ENCODE measurements at places on chromosomes 16 and 17.

DNA sequence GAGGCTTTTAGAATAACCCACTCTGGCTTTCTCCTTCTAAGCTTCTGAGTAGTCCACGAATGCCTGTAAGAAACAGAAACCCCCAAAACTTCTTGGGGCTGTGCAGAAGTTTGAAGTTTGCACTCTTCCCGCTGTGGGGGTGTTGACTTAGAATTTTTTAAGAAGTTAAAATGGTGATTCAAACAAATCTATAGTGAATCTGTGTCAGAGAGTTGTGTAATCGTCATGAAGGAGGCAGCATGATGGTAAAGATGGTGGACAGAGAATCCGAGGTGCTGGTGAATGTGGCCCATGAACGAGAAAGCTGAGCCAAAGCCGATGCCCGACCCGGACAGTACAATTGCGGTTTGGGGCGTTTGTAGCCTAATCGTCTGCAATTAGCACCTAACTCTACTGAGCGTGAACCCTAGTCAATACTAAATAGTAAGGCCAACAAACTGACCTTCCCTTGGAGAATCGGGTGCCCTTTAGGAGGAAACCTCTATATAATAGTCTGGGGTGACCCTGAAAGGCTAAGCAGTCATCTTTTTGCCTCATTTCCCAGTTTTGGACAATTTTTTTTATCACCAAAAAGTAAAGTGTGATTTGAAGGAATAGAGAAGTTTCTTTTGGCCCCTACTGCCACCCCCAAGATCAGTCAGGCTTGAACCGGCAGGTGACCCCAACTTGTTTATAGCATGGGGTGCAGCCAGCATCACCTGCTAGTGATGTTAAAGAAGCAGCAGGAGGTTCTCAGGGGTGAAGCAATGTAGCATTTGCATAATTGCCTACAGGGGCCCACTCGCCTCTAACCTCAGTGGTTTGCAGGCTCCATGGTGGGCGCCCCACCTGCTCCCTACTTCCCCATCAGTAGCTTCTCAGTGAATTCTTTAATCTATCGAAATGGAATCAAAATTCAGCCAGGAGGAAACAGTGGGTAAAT lies 11.2 kb downstream of the IRF8 start:
- no peak for DNase-seq

DNA sequence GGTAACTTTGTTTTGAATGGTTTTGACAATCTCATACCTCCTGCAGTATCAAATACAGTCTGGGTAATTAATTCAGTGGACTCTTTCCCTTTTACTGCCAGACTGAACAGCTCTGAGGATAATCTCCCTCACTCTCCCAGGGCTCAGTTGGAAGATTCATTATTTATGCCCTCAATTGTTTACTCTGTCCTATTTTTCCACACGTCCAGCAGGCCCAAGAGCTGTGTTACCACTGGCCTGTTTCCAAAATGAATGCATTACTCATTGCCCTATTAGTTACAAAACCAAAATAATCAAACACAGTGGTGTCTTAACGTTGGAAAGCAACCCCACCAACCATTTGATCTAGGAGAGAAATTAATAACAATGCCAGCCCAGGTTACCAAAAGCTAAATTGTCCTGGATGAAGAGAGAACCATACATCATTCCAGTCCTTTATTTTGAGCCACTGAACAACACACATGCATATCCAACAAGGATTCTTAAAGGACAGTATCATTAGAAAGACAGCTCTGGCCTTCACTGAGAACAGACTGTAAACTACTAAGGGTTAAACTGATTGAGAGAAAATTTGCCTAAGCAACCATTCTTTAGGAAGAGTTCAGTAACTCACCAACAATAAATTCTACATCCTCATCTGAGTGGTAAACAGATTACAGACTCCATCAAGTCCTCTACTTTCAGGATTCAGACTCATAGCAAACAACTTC lies 34.5 kb downstream of the FAM222B start:
- no peak for DNase-seq

- DNase-seq: no peak
Measured at GRCh38 chr17:13558588-13558987, 43.1 kb downstream of the HS3ST3A1 start.

GRCh38 chr17:74893936-74894671 lies 671 bp upstream of the FADS6 start:
- DNase-seq: no peak

- peak; percentile 74 for DNase-seq
Measured at GRCh38 chr17:35022536-35023063, 40.9 kb downstream of the RFFL start.

GRCh38 chr16:85139881-85140339 lies 27.6 kb upstream of the CIBAR2 start:
- no peak for DNase-seq

- no peak for DNase-seq
Measured at GRCh38 chr16:75552951-75553350, 3.1 kb downstream of the TMEM231 start.

- DNase-seq: no peak
Measured at GRCh38 chr17:33955461-33955860, 299.6 kb upstream of the CCL2 start.

DNA sequence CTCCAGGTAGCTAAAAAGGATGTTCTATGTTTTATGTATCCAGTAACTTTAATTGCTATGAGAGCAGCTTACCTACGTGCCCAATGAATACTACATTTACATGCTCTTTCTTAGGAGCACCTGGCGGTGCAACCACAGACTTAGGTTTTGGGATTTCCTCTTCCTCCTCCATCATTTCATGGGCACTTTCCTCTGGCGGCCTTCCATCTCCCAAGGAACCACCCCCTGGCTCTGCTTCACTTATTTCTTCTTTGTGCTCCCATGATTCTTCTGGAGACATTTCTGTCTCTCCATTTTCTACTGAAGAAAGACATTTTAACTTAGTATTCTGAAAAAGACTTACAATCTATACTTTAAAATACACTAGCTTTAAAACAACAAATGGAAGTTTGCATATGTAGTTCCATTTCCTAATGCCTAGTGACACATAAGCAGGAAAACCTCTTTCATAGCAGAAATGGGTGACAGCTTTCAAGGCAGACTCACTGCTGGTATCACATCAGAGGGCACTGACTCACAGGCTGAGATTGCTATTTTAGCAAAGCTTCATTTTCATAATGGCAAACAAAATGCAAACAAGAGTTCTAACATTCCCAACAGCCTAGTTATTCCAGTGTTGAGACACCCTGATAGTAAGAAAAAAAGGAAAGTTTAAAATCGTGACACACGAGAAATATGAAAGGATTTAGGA lies 19.1 kb downstream of the GSPT1 start:
- DNase-seq: no peak

GRCh38 chr16:58057121-58057520 lies 31.6 kb downstream of the MMP15 start:
- DNase-seq: no peak

GRCh38 chr16:58582971-58583765 lies 46.5 kb downstream of the CNOT1 start:
- DNase-seq: peak; percentile 10

GRCh38 chr17:54196751-54197150 lies 374.0 kb downstream of the KIF2B start:
- no peak for DNase-seq

DNA sequence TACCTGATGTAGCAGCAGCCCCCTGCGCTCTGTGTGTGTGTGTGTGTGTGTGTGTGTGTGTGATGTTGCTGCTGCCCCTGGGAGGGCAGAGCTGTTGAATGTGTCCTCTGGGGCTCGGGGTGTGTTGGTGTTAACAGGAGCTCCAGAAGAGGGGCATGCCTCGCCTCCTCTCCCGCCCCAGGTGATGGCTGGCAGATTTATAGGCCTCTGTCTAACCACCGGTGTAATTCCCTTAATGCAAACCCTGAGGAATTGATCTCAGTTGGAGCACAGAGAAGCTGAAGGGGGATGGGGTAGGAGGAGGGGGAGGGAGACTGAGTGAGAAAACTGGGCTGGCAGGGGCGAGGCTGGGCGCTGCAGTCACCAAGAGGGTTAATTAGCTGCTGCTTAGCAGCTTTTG lies 10.0 kb downstream of the CACNA1G start:
- no peak for DNase-seq

DNA sequence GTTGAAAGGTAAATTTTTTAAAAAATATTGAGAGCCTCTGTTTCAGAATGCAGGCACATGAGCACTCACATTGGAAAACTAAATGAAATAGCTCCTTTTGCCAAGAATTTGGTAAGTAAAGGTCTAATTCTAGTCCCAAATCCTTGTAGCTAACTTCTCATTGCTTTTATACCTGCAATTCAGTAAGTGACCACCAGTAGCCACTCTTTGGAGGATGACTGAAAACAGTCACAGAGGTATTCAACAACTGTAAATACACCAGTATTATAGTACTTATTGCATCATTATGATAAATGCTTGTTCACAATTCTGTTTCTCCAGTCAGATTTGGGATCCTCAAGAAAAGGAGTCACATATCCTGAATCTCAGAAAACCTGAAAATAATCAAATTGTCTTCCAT lies 562.4 kb upstream of the CDH11 start:
- DNase-seq: no peak

DNA sequence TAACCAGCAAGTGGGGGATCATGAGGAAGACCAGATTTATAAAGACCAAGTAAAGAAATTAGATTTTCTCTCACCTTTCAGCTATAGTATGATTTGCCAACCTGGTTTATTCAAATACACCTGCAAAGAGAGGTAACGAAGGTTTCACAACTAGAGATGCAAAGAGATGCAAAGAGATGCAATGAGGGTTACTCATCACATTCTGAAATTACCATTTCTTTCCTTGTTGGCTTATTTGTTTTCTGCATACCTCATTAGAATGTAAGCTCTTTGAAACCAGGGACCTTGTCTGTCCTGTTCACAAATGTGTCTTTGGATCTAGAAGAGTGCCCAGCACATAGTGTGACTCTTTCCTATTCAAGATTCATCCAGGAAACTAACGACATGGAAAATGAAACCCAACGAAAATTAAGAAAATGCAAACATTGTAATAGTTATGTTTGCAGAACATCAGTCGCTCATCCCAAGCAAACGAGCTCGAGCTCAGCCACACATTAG lies 9.0 kb upstream of the LONP2 start:
- DNase-seq: no peak

GRCh38 chr17:45022655-45023339 lies 28.6 kb downstream of the DCAKD start:
- no peak for DNase-seq

DNA sequence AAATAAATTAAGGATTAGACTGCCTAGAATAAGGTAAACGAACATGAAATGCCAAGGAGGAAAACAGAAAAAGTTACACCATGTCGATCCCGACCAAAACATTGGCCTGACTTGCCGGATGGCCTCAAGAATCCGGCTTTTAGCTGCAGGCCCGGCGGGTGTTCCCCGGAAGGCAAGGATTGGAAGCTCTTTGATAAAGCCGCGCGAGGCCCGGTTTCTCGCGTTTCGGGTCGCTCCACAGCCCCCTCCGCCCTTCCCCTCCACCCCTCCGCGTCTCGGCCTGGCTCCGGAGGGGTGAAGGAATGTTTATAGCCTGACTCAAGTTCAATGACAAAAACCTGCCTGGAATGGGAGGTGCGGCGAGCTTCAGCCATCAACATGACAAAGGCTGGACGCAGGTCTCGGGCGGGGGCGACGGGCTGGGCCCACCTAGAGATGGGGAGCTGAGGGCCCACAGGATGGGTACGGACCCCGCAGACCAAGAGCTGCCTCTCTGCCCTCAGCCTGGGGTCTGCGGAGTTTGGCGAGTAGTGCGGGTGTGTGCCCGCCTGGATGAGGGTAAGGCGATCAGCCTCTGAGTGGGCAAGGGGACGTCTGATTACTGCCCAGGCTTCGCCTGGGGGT lies 2.6 kb downstream of the PRAC1 start:
- no peak for DNase-seq

GRCh38 chr17:81285894-81286293 lies 9.2 kb downstream of the SLC38A10 start:
- DNase-seq: no peak

DNA sequence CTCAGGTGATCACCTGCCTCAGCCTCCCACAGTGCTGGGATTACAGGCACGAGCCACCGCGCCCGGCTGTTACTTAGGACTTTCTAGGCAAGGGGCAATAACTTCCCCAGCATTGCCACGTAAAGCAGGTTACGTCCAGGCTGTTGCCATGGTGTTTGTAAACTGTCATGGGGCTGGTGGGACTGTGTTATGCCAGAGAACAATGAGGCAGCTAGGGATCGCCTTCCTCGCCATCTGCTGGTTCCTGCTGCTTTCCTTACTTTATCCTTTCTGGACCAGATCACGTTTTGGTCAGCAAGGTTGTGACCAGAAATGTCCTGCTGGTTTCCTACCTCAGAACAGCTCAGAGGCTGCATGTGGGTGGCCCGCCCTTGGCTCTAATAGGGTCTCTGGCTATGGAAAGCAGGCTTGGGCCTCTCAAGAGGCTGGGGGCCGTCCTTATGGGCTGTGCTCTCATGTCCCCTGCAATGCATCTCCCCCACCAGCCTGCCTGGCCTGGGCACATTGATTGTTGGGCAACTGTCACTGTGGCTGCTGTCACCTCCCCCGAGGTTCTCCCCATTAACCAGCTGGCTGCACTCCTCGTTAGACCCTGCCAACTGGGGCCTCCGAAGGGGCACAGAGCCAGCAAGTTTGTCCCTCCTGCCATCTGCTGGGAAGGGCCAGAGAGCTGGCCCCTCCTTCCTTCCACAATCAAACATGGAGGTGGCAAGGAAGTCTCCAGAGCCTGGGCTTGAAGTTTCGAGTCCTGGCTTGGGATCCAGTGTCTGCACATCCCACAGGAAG lies 28.2 kb upstream of the ZC3H18 start:
- DNase-seq: no peak

- DNase-seq: no peak
Measured at GRCh38 chr16:81465375-81465943, 20.9 kb downstream of the CMIP start.
